Left ventricle myocardium inferior (tissue), 1 donor: ENCODE measurements at places on chromosomes 7 and 10. TPM values are rescaled to one million over a fixed set of nuclear protein-coding genes. Genes with fewer than 3 reads are reported as not detected.
A peak's percentile ranks its signal among the peaks of the same experiment; 100 is the strongest.

Gene RGR
- 0.19 TPM for total RNA-seq

Gene SP8
- not detected for total RNA-seq

DNA sequence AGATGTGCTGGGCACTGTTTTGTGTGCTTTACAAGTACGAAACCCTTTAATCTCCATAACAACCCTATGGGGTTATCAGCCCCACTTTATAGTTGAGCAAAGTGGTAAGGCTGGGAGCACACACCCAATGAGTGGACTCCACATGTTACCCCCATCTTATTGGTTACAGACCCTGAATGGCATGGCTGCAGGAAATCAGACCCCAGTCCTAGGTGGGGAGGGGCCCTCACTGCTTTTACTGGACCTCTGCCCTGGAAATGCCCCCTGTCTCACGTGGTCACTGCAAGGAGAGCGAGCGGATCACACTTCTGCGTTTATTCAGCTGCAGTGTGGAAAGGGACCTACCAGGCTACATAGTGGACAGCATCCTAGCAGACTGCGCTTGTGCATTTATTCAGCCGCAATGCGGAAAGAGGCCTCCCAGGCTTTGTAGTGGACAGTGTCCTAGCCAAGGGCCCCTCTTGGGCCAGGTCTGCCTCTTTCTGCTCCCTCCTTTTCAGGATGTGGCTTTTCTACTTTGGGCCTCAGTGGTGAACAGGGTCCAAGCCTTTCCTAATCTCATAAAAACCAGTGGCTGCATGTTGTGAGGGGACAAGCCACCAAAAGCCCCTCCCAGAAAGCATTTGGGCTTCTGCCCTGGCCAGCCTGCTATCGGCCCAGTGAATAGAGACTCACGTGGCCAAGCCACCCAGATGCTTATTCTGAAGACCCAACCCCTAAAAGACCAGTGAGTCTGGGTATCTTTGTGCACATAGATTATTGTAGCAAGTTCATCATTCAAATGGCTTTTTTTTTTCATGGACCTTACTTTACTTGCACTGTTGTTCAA, 405.7 kb upstream of the RNF32 start:
- H3K27me3 ChIP-seq: no peaks in the 10 kb centered on the region
- no peaks in the 10 kb centered on the region for H3K4me1 ChIP-seq
- H3K27ac ChIP-seq: no peak overlapping the region
- DNase-seq: no peak
- H3K36me3 ChIP-seq: no peaks in the 10 kb centered on the region
- H3K4me3 ChIP-seq: no peak overlapping the region

- no peaks in the 10 kb centered on the region for H3K36me3 ChIP-seq
- H3K4me1 ChIP-seq: no peaks in the 10 kb centered on the region
- DNase-seq: no peak
- no peak overlapping the region for H3K4me3 ChIP-seq
- H3K27ac ChIP-seq: no peak overlapping the region
- peaks cover 10% of the 10 kb centered on the region for H3K27me3 ChIP-seq
Observed at GRCh38 chr7:4058158-4058557, 623.9 kb upstream of the FOXK1 start.

GRCh38 chr7:23356726-23357125, 57.6 kb downstream of the MALSU1 start:
- H3K27me3 ChIP-seq: peaks cover 24% of the 10 kb centered on the region
- no peak for DNase-seq
- no peak overlapping the region for H3K4me3 ChIP-seq
- H3K36me3 ChIP-seq: no peaks in the 10 kb centered on the region
- no peak overlapping the region for H3K27ac ChIP-seq

DNA sequence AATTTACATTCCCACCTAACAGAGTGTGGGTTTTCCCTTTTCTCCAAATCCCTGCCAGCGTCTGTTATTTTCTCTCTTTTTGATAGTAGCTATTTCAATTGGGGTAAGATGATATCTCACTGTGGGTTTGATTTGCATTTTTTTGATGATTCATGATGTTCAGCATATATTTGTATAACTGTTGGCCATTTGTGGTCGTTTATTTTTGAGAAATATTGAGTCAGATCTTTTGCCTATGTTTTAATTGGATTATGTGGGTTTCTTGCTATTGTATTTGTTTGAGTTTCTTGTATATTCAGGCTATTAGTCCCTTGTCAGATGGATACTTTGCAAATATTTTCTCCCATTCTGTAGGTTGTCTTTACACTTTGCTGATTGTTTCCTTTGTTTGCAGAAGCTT, 193.8 kb downstream of the ABCA13 start:
- H3K4me3 ChIP-seq: no peak overlapping the region
- no peak for DNase-seq
- no peaks in the 10 kb centered on the region for H3K36me3 ChIP-seq

Gene FKBP6
- total RNA-seq: not detected

Gene ANKRD1
- 2,047 TPM for total RNA-seq

Gene HOXA2
- not detected for total RNA-seq

DNA sequence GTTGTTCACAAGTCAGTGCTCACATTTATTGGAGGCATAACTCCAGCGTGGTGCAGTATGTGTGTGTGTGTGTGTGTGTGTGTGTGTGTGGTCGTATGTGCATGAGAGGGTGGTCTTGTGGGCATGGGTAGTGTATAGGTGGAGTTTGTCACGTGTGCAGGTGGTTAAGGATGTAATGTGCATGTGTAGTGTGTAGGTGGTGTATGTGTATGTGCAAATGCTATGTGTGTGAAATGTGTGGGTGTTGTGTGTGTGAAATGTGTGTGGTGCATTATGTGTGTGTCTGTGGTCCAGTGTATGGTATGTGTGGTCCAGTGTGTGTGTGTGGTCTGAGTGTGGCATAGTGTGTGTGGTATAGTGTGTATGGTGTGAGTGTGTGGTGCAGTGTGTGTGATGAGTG, 30.3 kb upstream of the PODXL start:
- peaks cover 27% of the 10 kb centered on the region for H3K4me1 ChIP-seq
- no peak overlapping the region for H3K27ac ChIP-seq
- DNase-seq: no peak
- H3K36me3 ChIP-seq: no peaks in the 10 kb centered on the region
- no peak overlapping the region for H3K4me3 ChIP-seq

Gene MALRD1
- 0.47 TPM for total RNA-seq

Gene FAM13C
- 5.2 TPM for total RNA-seq

DNA sequence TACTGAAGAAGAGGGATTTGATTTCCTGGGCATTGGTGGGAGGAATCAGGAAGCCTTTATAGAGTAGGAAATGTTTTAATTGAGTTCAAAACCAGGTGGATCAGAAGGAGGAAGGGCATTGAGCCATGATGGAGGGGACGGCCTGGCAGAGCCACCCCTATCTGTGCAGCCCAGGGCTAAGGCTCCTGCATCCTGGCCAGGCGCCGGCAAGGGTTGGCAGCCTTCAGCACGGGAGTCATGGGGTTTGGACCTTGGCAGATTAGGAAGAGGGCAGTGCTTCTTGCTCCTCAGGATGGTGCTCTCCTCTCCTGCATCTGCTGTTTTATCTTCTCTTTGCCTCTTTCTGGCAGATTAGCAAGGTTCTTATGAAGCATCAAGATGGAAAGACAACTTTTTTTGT, 12.5 kb downstream of the ZNF862 start:
- no peak overlapping the region for H3K4me3 ChIP-seq
- H3K27ac ChIP-seq: no peak overlapping the region
- H3K36me3 ChIP-seq: peaks cover 43% of the 10 kb centered on the region
- no peak for DNase-seq
- H3K27me3 ChIP-seq: no peaks in the 10 kb centered on the region

Gene GGCT
- 18.9 TPM for total RNA-seq

- no peak overlapping the region for H3K4me3 ChIP-seq
- no peaks in the 10 kb centered on the region for H3K36me3 ChIP-seq
- H3K4me1 ChIP-seq: no peaks in the 10 kb centered on the region
- DNase-seq: no peak
- H3K27me3 ChIP-seq: no peaks in the 10 kb centered on the region
- no peak overlapping the region for H3K27ac ChIP-seq
Observed at GRCh38 chr10:28774051-28774995, 97.0 kb downstream of the BAMBI start.

DNA sequence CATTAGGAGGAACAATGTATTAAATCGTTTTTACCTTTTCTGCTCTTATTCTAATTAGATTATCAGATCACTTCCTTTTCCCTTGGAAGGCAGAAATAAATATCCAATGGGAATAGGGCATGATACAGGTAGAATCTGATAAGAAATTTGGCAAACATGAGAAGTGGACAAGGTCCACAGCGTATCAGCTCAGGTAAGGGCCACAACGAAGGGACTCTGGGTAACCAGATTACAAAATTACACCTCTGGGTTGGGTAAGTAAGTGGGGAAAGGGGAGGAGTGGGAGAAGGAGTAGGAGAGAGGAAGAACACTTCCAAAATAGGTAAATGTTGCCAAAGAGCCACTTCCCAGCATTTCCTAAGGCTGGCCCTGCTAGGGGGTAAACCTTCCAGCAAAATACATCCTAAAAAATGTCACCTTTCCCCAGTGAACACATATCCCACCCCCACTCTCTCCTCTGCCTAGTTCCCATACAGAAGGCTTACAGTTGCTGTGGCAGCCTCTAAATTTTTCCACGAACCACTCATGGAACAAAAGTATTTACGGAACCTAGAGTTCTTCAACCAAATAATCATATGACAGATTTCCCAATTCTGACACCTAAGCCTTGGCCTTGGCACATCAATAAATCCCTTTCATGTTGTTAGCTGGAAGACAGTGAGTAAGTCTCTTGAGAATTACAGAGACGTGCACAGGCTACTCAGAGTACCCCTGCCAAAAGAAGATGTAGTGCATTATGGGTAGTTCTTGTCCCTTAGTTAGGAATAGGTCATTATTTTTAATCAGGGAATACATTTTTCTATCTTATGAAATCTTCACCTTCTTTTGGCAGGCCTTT, 51.5 kb upstream of the DLX6 start:
- H3K27me3 ChIP-seq: peaks cover 45% of the 10 kb centered on the region
- H3K27ac ChIP-seq: no peak overlapping the region
- H3K36me3 ChIP-seq: no peaks in the 10 kb centered on the region
- no peak for DNase-seq

GRCh38 chr7:44486693-44487092, 3.8 kb downstream of the NUDCD3 start:
- H3K4me1 ChIP-seq: peaks cover 84% of the 10 kb centered on the region
- H3K36me3 ChIP-seq: peaks cover 33% of the 10 kb centered on the region
- peak overlapping the region; percentile 77 for H3K27ac ChIP-seq
- H3K4me3 ChIP-seq: no peak overlapping the region
- no peak for DNase-seq

GRCh38 chr10:131658476-131659110, 242.2 kb upstream of the PPP2R2D start:
- H3K27ac ChIP-seq: no peak overlapping the region
- H3K4me1 ChIP-seq: no peaks in the 10 kb centered on the region

GRCh38 chr7:132509643-132510042, 66.6 kb downstream of the PLXNA4 start:
- no peaks in the 10 kb centered on the region for H3K27me3 ChIP-seq
- peaks cover 19% of the 10 kb centered on the region for H3K4me1 ChIP-seq
- H3K36me3 ChIP-seq: peaks cover 16% of the 10 kb centered on the region

GRCh38 chr10:103472005-103472404, 7.0 kb downstream of the CALHM3 start:
- H3K27me3 ChIP-seq: peaks cover 15% of the 10 kb centered on the region
- no peaks in the 10 kb centered on the region for H3K4me1 ChIP-seq
- no peaks in the 10 kb centered on the region for H3K36me3 ChIP-seq
- no peak for DNase-seq
- H3K27ac ChIP-seq: no peak overlapping the region
- H3K4me3 ChIP-seq: no peak overlapping the region

DNA sequence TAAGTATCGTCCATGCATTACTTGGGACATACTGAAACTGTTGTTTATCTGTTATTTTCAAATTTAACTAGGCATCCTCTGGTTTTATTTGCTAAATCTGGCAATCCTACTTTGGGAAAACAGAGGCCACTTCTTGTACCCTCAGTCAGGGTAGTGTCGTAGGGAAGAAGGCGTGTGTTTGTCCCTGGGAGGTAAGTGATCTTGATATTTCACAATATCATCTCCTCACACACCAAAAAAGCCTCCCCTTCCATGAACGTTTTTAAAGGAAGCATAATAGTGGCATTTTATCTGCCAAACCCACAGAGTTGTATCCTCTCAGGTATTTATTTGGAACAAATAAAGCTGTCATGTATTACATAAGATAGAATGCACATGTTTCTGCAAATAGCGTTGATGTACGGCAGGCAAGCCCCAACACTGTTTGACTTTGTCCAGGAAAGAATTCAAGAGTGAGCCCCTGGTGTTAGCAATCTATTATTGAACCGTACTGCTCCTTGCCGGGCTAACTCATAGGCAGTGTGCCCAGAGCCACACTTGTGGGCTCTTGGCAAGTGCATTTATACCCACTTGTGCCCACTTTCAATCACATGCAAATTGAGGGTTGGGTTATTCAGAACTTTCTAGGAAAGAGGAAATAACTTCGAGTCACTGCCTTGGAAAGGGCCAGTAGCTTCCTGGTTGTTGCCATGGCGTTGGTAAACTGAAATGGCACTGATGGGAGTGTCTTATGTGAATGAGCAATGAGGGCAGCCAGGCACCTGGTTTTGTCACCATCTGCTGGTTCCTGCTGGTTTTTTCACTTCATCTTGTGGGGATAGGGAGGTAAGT, 266.0 kb downstream of the USP6NL start:
- no peaks in the 10 kb centered on the region for H3K4me1 ChIP-seq
- no peaks in the 10 kb centered on the region for H3K36me3 ChIP-seq
- no peak overlapping the region for H3K27ac ChIP-seq
- DNase-seq: no peak
- no peak overlapping the region for H3K4me3 ChIP-seq
- no peaks in the 10 kb centered on the region for H3K27me3 ChIP-seq
